Activated naive CD4-positive, alpha-beta T cell treated with anti-CD3 and anti-CD28 coated beads, Interleukin-2, amount 50 U/mL, for 72 hours (primary cell): ENCODE measurements at places on chromosomes 5 and 9.

DNA sequence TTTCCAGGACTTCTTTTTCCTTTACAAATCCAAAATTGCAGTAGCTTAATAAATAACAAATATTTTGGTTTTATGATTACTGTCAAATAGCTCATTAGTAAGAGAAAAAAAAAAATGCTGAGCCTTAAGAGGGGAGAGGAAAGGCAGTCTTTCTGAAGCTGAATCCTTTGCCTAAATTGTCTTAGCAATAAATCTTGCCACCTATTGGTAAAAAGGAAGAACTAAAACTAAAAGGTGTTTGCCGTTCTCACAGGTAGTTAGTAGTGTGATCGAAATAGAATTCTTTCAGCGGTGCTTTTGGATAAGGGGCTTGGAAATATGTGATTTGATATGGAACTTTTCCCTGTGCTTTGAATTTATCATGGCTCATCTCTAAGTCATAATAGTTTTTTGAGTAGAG lies 31.2 kb downstream of the PIK3R1 start:
- DNase-seq = no peak

DNA sequence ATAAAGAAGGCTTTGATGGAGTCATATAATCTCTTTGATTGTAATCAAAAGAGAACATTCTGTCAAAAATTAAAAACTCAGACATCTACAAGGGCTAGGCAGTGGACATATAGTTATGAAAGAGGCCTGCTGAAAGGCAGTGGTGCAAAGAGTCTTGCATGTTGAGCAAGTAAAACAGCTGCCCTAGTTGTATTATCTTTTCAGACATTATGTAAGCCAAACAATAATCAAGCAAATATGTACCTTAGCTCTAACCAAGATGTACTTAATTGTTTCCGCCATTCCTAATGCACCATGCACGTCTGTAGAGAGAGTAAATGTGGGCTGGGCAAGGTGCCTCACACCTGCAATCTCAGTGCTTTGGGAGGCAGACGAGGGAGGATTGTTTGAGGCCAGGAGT lies 14.3 kb downstream of the GAPT start:
- DNase-seq = no peak

DNA sequence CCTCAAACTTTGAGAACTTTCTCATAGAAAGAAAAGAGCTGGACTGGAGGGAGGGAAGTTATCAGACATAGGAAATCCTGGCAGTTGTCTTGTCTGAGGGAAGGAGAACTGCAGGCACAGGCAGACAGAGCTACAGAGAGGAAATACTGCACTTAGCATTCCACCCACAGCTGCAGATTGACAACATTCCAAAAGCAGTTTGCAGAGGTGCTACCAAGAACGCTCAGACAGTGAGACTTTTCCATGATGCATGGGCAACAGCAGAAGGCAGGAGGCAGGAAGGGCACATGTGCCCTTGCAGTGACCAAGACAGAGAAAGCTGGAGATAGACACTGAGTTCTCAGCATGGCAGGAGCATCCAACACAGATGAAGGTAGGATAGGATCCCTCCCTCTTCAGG lies 327.5 kb upstream of the ZNF462 start:
- DNase-seq = no peak

DNA sequence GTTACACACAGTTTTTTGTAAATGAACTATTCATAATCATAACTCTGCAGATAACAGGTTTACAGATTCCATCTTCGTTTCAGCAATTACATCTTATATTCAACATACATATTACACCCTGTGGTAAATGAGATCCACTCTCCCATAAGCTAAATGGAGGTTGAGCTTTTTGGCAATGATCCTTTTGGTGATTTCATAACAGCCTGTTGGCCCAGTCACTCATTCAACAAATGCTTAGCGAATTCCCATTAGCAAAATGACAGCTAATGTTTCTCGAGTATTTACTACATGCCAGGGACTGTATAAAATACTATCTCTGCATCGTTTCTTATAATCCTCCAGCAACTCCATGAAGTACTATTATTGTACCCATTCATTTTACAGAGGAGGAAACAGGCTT lies 25.4 kb upstream of the AGXT2 start:
- DNase-seq = no peak

- DNase-seq = no peak
Measured at GRCh38 chr9:120362446-120362845, 217.5 kb downstream of the CDK5RAP2 start.
